ENCODE measurements at places on chromosomes 16 and 17.

GRCh38 chr17:33686171-33686570 lies 393.1 kb upstream of the ASIC2 start:
- peak; percentile 4 for DNase-seq

DNA sequence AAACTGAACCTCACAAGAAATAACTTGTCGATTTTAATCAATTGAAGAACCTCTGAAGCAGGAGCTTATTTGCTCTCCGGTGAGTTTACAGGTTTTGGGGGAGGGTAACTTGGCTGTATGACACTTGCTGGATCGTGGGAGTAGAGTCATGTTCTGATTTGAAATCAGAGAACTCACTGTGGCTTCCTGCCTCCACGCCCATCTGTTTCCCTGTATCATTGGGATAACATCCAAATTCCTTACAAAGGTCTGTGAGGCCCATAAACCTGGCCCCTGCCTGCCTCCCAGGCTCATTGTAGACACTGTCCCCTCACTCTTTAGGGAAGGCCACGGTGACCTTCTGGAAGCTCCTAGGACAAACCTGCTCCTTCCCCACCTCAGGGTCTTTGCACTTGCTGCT lies 48.3 kb downstream of the C17orf67 start:
- DNase-seq, result no peak

GRCh38 chr17:72411124-72411563 lies 290.3 kb downstream of the SOX9 start:
- no peak for DNase-seq

DNA sequence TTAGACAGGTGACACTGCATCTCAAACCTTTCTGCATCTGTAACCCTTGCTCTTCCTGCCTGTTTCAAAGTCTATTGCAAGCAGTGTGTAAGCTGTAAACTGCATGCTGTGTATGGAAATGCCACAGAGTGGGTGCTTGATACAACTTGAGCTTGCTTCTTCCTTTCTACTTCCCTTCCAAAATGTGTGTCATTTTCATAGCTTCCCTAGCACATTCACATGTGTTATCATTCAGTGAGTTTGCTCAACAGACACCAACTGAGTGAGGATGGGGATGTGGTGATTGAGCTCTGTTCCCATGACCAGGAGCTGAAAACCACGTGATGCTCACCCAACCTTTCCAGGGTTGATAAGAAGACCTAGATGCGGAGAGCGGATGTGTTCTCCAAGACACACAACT lies 111.1 kb downstream of the VAT1L start:
- DNase-seq, result no peak

- no peak for DNase-seq
Measured at GRCh38 chr16:55207693-55208428, 116.1 kb upstream of the IRX6 start.

DNA sequence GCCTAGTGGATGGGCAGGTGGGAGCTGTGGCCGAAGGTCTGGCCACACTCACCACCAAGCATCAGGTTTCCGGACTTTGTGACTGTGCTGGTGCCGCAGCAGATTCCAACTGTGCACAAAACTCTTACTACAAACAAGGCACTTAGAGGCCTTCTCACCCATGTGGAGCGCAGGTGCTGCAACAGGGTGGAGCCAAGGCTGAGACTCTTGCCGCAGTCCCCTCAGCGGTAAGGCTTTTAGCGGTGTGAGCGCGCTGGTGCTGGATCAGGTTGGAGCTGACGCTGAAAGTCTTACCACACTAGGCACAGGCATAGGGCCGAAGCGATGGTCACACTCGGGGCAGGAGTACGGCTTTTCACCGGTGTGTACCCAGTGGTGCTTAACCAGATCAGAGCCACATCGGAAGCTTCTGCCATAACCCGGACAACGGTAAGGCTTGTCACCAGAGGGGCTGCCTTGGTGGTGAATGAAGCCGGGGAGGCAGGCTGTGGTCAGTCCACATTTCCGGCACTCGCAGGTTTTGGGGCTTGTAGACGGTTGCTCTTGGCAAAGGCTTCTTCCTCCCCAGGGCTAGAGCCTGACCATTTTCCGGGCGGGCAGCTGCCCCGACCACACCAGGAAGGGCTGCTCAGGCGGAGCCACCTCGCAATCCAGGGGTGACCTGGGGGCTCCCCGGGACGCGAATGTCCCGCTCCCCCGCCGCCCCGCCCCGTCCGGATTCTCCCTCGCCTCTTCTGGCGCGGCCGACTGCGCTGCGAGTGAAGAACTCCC lies 1.0 kb upstream of the ARMC5 start:
- DNase-seq, result peak; percentile 30

DNA sequence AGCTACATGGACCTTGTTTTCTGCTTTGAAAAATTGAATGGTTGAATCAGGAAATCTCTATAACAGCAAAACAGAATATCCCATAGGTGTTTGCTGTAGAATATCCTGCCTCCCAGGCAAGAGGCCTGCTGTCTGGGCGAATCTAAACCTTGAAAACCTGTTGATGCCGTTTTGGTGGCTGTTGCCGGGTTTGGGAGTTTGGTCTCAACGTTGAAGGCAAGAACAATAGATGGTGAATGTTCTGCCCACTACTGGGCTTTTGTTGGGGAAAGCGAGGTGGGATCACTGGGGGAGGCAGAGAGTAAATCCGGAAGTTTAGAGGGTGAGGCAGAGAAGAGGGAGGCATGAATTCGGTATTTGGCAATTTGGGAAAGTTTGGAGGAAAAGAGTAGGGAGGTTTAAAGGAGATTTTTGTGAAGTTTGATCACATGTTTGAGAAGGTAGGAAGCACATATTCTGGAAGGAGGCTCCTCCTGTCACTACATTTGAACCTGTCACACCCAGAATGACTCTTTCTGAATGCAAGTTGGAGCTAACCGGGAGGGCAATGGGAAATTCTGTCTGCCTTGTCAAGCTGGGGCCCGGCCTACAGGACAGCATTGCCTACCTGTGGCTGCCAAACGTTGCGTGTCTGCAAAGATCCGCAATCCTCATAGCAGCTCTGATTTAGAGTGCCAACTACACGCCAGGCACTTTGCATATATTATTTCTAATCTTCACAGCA lies 46.5 kb downstream of the GPRC5B start:
- DNase-seq, result no peak

- DNase-seq, result no peak
Measured at GRCh38 chr17:44556166-44556831, 985 bp upstream of the FZD2 start.

DNA sequence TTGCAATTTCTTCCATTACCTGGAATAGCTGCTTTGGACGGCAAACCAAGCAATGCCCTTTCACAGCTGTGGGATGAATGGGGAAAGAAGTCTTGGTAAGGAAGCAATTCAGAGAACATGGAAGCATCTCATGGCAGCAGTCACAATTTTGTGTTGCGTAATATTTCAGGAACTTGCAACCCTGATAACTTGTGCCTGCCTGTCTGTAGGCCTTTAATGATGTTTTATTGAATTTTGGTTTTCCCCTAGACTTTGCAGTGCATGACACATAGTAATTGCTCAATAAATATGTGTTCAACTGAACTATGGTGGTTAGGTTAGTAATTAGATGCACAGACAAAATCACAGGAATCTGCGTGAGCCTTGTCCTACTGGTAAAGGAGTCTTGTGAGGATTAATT lies 439.5 kb downstream of the WWOX start:
- no peak for DNase-seq

DNA sequence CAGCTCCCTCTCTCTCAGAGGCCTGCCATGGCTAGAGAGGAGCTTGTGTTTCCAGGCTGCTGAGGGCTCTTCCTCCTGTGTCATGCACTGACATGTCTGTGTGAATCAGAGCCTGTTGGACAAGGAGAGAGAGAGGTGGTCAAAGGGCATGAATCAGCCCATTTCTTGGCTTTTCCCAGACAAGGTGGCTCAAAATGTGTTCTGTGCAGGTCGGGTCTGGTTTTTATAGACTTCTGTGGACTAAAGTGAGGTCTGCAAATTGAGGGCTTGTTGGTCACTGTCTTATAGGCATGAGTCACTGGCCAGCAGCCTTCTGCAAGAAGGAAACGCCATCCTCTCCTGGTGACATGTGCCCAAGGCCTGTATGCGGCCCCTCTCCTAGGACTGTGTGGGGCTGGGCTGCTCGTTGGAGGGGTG lies 97.9 kb downstream of the FOXL1 start:
- no peak for DNase-seq

GRCh38 chr16:25340973-25341372 lies 83.3 kb upstream of the ZKSCAN2 start:
- DNase-seq, result no peak

DNA sequence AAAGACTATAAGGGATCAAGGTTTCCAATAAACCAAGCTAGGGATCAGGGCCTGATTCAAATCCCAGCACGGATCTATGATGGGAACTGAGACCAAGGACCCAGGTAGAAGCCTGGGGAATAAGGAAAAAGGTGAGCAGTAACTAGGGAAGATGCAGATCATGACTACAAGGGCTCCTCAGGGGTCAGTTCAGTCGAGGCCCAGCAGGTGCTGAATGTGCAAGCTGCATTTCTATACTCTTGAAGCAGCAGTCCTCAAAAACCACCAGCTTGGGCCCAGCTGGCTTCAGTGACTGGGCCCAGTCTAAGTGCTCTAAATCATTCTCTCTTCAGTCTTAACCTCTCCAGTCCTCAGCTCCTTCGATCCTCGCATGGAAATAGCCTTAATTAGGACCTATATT lies 228.8 kb upstream of the AXIN2 start:
- DNase-seq, result no peak

DNA sequence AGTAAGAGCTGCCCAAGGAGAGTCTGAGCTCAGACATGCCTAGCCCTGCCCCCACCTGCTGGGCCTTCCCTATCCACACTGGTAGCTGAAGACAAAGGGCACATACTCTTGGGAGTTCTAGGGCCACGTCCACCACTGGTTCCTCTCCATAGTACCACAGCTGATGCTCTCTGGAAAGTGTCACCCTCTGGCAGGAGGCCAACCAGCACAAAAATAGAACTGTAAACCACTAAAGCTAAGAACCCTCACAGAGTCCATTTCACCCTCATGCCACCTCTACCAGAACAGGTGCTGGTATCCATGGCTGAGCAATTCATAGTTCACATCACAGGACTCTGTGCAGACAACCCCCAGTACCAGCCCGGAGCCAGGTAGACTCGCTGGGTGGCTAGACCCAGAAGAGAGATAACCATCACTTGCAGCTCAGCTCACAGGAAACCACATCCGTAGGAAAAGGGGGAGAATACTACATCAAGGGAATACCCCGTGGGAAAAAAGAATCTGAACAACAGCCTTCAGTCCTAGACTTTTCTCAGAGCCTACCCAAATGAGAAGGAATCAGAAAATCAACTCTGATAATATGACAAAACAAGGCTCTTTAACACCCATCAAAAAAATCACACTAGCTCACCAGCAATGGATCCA lies 115.3 kb downstream of the CEP112 start:
- DNase-seq, result no peak

- no peak for DNase-seq
Measured at GRCh38 chr17:79620207-79621038, 9.6 kb upstream of the RBFOX3 start.

DNA sequence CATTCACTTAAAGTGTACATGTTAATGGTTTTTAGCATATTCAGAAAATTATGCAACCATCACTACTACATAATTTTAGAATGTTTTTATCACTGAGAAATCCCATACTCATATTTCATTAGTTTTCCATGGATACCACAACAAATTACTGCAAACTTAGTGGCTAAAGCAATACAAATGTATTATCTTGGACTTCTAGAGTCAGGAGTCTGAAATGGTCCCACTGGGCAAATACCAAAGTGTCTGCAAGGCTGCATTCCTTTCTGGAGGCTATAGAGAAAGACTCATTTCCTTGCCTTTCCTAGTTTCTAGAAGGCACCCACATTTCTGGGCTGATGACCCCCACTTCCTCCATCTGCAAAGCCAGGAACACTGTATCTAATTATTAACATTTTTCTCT lies 16.9 kb upstream of the GNAO1 start:
- no peak for DNase-seq

- DNase-seq, result peak; percentile 45
Measured at GRCh38 chr17:7888184-7888920, at the start of gene CHD3. TSS of gene CHD3 (plus strand) at chr17:7888789. CDS start at chr17:7889001, 212 bp downstream.

- no peak for DNase-seq
Measured at GRCh38 chr16:51119556-51119955, 31.5 kb downstream of the SALL1 start.

DNA sequence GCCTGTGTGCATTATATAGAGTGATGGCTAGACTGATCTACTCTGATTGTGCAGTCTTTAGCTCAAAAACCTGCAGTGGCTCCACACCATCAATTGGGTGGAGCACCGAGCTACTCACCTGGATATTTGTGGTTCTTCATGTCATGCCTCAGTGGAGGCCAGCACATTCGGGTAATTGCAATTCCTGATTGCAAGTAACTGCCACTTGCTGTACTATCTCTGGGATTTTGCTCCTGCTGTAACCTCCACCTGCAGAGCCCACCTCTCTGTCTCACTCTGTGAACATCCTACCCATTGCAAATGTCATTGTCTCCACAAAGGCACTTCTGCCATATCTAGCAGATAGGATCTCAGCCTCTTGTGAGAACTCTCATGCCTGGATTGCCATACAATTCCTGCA lies 1.7 kb upstream of the CCL1 start:
- DNase-seq, result no peak

- no peak for DNase-seq
Measured at GRCh38 chr16:67537636-67538591, 9.3 kb downstream of the RIPOR1 start.

- DNase-seq, result no peak
Measured at GRCh38 chr16:8678068-8678927, 3.9 kb downstream of the ABAT start.

- no peak for DNase-seq
Measured at GRCh38 chr17:7141824-7142223, 27.2 kb upstream of the ASGR2 start.

DNA sequence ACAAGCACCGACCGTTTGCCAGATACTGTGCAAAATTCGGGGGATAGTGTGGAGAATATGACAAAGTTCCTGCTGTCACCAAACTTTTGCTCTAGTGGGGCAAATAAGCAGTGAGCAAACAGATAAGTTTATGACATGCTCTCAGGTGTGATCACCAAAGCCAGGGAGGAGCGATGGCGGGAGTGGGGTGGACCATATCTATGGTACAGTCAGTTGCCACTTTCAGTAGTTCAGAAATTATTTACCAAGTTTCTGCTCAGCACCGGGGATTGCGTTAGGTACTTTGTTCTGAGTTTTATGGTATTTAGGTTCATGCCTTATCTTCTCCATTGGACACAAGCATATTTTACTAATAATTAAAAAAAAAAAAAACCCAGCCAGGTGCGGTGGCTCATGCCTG lies 11.9 kb downstream of the MSI2 start:
- no peak for DNase-seq
